ENCODE measurements at places on chromosomes 11 and 22.

DNA sequence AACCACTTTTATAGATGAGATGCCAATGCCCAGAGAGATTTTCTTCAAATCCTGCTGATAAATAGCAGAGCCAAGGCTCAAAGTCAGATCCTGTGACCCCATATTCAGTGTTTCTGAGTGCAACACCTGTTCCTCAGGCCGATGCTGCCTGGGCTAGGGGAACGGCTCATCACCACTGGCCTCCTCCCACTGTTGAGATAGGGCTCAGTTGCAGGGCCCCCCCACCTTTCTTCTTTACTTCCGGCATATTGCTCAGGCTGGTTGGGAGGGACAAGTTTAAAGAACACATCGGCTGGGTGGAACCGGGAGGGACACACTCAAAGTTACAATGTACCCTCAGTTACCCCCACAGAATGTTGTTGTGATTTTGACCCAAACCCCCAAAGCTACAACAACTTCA lies 88.3 kb upstream of the CRTAM start:
- H3K27me3 ChIP-seq, result no peaks in the 10 kb centered on the region
- H3K36me3 ChIP-seq, result no peaks in the 10 kb centered on the region
- DNase-seq, result no peak
- peaks cover 3% of the 10 kb centered on the region for H3K4me1 ChIP-seq
- H3K4me3 ChIP-seq, result no peak overlapping the region

DNA sequence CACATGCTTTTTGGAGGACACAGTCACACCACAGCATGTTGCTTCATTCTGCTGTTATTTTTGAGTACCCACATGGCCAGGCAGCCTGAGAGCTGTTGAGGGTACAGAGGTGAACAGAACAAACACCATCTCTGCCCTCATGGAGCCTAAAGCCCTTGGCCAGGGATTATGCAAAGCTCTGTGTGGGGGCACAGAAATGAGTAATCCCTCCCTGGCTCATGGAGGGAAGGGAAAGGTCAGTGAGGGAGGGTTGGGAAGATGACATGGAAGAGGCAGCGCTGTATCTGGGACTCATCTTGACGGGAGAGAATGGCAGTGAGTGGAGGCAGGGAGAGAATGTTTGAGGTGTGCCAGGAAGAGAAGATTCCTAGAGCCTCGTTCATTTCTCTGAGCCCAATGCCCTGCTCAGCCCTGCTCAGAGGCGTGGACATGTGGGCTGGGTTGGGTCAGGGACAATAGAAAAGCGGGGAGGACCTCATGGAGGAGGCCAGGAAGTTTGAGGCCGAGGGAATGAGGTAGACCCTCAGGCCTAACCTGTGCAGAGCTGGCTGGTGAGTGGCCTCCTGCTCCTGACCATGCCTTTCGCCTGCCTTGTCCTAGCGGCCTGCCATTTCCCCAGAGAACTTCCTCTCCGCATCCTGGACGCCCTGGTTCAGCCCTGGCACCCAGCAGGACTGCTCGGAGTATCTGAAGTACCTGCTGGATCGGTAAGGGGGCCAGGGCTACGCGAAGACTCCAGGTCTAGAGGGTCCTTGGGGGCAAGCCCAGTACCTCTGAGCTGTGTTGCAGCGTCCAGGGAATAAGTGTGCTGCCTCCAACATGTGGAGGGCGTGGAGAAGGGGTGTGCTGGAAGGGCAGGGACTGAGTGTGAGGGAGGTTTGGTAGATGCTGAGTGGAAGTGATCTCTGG lies 19.8 kb downstream of the USP35 start:
- peak; percentile 47 for DNase-seq
- H3K4me1 ChIP-seq, result peaks cover 24% of the 10 kb centered on the region
- no peaks in the 10 kb centered on the region for H3K27me3 ChIP-seq
- no peak overlapping the region for H3K27ac ChIP-seq
- peaks cover 7% of the 10 kb centered on the region for H3K36me3 ChIP-seq

DNA sequence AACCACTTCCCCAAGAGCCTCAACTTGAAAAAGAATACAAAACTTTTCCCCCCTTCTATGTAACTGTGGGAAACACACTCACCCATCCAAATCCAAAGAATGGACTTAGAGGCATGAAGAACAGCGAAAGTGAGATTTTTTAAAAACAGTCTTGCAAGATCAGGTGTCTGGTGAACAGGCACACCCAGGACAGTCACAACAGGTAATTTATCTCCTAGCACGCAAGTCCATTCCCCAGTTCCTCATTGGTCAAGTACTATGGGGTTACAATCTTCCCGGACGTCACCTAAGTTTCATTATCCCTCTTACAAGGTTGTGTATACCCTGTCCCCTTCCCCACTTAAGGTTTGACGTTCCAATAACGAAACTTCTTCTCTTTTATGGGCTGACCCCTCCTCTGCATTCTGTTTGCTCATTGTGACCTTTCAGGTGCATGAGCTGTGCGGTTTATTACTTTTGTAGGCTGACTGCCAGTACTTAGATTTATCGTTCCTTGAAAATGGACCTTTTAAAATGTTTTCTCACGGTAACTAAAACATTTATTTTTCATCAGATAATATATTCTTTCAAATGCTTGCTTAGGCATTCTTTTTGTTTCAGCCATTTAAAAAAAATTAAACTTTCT lies 1401.9 kb downstream of the FAM181B start:
- H3K27ac ChIP-seq, result no peak overlapping the region
- no peak for DNase-seq
- H3K36me3 ChIP-seq, result no peaks in the 10 kb centered on the region
- no peak overlapping the region for H3K4me3 ChIP-seq

GRCh38 chr22:26893173-26894110 lies 236.1 kb downstream of the MIAT start:
- H3K27me3 ChIP-seq, result no peaks in the 10 kb centered on the region
- H3K4me1 ChIP-seq, result peaks cover 7% of the 10 kb centered on the region
- no peaks in the 10 kb centered on the region for H3K36me3 ChIP-seq
- no peak overlapping the region for H3K27ac ChIP-seq
- no peak for DNase-seq

DNA sequence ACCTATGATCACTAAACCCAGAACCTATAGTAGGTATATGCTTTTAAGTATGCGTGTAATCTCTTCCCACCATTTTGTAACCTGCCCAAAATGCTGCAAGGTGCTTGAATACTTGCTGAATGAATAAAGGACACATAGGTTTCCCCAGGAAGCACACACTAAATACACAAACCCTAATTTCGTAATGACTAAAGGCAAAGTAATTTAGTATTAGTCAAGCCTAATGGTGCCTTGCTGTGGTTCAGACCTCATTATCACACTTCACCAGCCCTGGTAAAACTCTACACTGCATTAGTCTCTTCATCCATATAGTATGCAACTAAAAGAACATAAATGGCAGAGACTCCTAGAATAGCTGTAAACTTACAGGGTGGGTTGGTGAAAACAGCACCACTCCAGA lies 289.0 kb upstream of the PITPNB start:
- H3K36me3 ChIP-seq, result no peaks in the 10 kb centered on the region
- no peak overlapping the region for H3K4me3 ChIP-seq
- no peaks in the 10 kb centered on the region for H3K27me3 ChIP-seq
- DNase-seq, result no peak
- peaks cover 3% of the 10 kb centered on the region for H3K4me1 ChIP-seq

DNA sequence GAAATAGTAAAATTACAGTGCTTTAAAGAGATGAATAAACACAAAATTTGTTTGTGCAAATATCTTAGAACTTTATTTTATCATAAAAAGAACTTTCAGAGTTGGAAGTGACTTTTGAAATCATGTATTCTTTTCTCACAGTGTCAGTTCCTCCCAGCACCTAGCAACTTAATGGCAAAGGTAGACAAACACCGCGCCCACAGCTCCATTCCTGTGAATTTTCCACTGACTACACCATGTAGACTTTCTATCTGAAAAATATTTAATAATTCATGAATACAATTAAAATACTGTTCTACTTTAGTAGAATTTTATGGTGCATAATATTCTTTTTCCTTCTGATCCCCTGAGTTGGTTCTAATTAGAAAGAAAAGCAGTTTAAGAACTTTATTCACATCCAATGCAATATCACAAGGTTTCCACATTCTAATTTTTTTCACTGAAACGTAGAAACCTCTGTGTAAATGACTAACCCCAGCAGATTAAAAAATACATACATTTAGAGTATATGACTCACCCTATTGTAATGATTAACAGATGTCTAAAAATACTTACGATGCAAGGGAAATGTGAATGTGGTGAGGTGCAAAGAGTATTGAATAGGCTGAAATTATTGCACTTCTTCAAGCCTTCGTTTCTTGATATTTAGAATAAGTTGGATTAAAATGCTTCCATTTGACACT lies 218.2 kb upstream of the CCDC179 start:
- H3K4me3 ChIP-seq, result no peak overlapping the region
- DNase-seq, result no peak
- no peaks in the 10 kb centered on the region for H3K4me1 ChIP-seq
- no peak overlapping the region for H3K27ac ChIP-seq
- H3K36me3 ChIP-seq, result no peaks in the 10 kb centered on the region
- H3K27me3 ChIP-seq, result no peaks in the 10 kb centered on the region

DNA sequence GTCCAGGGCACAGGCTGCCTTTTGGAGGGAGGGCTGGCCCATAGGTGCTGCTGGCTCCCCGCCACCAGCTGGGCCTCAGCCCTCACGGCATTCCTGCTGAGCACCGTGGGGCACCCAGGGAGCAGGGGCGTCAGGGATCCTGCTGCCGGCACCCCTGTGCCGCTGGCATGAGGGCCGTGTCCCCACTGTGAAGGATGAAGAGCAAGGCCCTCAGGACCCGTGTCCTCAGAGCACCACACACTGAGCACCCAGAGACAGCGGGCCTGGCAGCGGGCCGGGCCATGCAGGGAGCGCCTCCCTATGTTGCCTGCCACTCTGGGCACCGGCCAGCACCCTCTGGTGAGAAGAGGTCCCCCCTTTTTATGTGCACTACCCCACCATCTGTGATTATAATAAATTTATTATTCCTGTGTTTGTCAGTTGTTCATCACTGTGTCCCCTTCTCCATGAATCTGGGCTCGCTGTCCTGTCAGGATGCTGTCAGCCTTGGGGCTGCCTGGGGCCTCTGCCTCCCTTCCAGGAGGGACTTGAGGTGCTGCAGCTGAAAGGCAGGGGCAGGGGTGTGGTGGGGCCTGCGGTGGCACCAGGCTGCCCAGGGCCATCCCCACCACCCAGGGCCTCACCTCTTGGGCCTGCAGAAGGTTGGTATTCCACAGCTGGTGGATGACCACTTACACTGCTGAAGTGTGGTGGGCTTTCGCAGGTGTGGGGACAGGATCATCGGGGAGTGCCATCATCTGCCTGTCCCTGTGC lies 80.0 kb downstream of the MED15 start:
- no peak overlapping the region for H3K4me3 ChIP-seq
- H3K4me1 ChIP-seq, result no peaks in the 10 kb centered on the region
- no peaks in the 10 kb centered on the region for H3K27me3 ChIP-seq
- DNase-seq, result no peak
- H3K27ac ChIP-seq, result peak overlapping the region; percentile 75
- peaks cover 37% of the 10 kb centered on the region for H3K36me3 ChIP-seq

GRCh38 chr11:47125083-47125482 lies 51.6 kb downstream of the ARFGAP2 start:
- no peaks in the 10 kb centered on the region for H3K27me3 ChIP-seq
- no peak for DNase-seq
- H3K36me3 ChIP-seq, result no peaks in the 10 kb centered on the region
- peak overlapping the region; percentile 45 for H3K27ac ChIP-seq

GRCh38 chr11:112999520-112999919 lies 38.3 kb downstream of the NCAM1 start:
- H3K27me3 ChIP-seq, result no peaks in the 10 kb centered on the region
- H3K4me1 ChIP-seq, result peaks cover 7% of the 10 kb centered on the region
- no peak overlapping the region for H3K27ac ChIP-seq
- DNase-seq, result no peak

DNA sequence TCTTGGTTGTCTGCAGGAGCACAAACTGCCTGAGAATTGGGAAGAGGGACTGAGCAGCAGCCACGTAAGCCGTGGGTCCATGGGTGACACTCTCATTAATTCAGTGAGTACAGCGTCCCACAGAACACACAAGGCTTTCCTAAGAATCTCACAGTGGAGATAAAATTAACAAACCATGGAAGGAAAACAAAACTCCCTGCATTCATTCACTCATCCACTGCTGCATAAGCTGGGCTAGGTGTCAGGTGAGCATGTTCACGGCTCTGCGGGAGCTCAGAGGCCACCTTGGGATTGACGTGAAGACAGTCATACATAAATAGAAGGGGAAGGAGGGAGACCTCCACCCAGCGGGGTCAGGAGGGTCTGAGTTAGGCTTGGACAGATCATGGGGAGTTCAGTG lies 1442.7 kb downstream of the TBC1D22A start:
- H3K36me3 ChIP-seq, result no peaks in the 10 kb centered on the region
- no peak for DNase-seq
- H3K4me1 ChIP-seq, result no peaks in the 10 kb centered on the region
- H3K27me3 ChIP-seq, result no peaks in the 10 kb centered on the region
- no peak overlapping the region for H3K27ac ChIP-seq
- no peak overlapping the region for H3K4me3 ChIP-seq

DNA sequence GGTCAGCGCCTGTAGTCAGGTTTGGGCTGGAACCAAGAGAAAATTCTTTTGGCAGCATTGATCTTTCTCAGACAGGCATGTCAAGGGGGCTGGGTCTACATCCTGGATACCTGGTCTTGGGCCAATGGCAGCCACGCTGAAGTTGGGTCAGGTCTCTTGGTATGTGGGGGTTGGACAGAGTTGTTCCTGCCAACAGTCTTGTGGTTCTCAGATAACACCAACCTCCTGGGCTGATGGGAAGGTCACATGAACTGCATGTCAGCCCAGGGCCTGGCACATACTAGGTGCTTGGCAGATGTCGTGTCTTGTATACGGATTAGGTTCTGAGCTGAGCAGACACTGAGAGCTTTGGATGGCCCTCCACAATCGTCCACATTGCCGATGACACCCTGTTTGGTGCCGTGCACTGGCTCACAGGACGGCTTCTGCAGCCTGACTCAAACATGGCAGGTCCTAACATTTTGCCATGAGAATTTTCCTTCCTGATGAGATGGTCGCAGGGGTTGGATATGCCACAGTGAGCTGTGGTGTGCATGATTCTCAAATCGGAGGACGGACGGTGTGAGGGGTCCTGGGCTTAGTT lies 42.0 kb downstream of the FBLN1 start:
- no peak overlapping the region for H3K4me3 ChIP-seq
- no peaks in the 10 kb centered on the region for H3K27me3 ChIP-seq
- H3K27ac ChIP-seq, result no peak overlapping the region
- peaks cover 6% of the 10 kb centered on the region for H3K4me1 ChIP-seq
- no peak for DNase-seq

DNA sequence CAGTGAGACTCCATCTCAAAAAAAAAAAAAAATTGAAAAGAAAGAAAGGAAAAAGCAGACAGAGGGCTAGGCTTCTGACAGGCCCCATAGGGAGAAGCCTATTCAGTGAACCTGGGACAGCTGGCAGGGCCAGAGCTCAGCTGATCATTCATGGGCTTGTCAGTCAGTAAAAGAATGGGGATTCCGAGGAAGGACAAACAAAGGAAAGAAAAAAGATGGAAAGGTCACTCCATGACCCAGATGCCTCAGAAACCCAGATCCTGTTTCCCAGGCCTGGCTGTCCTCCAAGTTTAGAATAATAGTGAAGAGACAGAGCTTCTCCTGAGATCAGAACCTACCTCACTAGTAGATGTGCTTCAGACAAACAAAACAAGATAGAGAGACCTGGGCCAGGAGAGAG lies 34.3 kb upstream of the ASPHD2 start:
- DNase-seq, result no peak
- H3K27ac ChIP-seq, result no peak overlapping the region
- H3K4me3 ChIP-seq, result no peak overlapping the region

GRCh38 chr22:29663180-29663821 lies 56.5 kb upstream of the CABP7 start:
- DNase-seq, result no peak
- H3K27me3 ChIP-seq, result no peaks in the 10 kb centered on the region
- peaks cover 3% of the 10 kb centered on the region for H3K36me3 ChIP-seq
- H3K4me3 ChIP-seq, result no peak overlapping the region
- H3K4me1 ChIP-seq, result peaks cover 33% of the 10 kb centered on the region
- no peak overlapping the region for H3K27ac ChIP-seq
